Esophagus mucosa (tissue), 1 donor: ENCODE measurements at places on chromosomes 1 and 21. TPM values are rescaled to one million over a fixed set of nuclear protein-coding genes. Genes with fewer than 3 reads are reported as not detected.

Gene NFYC
- 40.8 TPM for total RNA-seq

Gene PDZK1IP1
- 273 TPM for total RNA-seq

Gene E2F2
- total RNA-seq: 13.9 TPM

DNA sequence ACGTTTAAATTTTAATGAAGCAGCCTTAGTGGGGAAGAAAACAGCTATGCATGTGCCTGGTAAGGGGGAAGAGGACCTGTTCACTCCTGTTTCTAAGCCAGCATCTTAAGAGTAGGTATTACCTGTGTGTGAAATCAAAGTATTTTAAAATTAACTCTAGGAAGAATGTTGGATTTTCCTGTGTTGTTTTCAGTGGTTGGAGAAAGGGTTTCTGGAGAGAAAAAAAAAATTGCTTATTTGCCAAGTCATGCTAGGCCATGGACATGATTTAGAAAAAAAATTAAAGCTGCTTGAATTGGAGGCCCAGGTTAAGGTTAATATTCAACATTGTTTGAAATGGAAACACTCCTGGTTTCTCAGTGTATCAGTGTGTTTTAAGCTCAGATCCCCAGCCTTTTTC lies 42.9 kb upstream of the DNAJC6 start:
- no peak for ATAC-seq

DNA sequence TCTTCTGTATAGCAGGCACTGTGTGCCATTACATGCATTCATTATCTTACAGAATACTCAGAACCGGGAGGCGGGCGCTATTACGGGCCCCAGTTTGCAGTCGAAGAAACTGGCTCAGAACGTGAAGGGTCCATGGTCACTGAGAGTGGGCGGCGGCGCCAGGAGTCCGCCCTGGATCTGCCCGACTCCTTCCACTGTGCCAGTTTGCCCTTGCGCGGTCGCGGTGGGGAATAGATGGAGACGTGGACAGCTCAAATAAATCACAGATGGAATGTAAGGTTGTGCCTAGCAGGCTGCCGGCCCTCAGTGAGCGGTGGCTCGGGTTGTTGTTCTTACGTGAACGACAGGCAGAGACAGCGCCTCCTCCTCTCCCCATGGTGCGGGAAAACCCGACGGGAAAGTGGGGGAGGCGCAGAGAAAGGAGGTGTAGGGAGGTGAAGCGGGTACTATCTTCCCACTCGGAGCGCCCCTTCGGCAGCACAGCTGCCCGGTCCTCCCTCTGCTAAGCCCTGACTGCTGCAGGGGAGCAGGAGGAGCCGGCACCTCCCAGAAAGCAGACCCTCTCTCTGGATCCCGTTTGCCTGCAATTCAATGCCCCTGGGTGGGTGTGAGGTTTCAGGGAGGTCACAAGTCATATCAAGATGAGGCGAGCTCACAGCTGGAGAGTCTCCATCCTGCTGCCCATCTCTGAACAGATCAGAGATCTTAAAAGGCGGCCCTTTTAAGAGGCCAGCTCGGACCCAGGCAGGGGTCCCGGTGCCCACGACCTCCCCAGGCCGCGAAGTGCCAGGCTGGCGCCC lies 1.1 kb downstream of the COL9A2 start:
- peak; percentile 12 for ATAC-seq

DNA sequence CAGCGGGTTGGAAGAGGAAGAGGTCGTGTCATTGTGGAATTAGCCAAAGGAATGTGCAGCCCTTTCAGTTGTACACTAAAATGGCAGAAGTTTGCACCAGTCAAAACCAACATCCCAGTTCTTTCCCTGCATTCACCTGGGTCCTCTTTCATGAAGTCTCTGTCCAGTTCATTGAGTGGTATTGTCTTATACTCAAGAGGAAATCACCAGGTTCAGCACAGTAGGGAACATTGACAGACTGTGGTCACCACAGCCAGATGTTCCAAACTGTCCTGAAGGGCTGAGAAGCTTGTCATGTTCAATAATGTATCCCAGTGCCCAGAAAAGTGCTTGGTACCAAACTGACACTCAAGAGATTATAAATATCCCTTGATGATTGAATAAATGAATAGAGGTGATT lies 131.6 kb downstream of the GLUL start:
- no peak for ATAC-seq

DNA sequence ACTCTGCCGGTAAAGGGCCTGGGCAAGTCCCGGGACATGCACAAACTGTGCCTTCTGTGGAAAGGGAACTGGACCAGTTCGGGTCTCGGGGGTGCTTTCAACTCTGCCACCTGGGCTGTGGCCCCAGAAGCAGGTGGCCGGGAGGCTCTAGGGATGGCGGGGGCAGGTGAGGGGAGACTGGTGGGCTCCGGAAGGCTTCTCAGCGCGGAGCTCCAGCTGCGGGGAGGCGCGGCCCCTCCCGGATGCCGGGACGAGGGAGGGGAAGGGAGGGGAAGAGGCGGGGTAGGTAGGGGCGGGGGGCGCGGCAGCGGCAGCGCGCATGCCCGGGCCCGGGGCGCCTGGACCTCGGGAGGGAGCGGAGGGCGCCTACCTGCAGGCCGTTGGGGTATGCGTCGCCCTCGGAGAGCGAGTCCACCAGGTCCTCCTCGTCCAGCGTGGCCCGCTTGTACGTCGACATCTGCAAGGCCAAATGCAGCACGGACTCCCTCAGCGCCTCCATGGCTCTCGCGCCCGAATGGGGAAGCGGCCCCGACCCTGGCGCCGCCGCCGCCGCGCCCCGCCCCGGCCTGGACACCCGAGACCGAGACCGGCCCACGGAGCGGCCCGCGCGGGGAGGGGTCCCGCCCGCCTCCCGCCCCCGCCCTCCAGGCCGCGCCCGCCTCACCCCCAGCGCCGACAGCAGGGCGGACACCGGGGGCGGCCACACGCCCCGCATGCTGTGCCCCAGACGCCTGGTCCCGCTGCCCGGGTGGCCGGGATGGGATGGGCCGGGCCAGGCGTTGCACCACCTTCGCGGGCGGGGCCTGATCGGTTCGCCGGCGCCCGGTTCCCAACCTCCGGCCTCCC lies at the start of gene ECE1:
Gene ECE1, minus strand, starts transcription at position 764 of the 846 bp plus-strand sequence. Its CDS starts 49 bp downstream, at position 715.
- peak; percentile 33 for ATAC-seq
